ENCODE measurements at places on chromosomes 6 and 20.

GRCh38 chr20:34977365-34978091 lies 21.9 kb downstream of the MYH7B start:
- no peak for DNase-seq

- no peak for DNase-seq
These were observed 423.7 kb upstream of the MARCKS start for GRCh38 chr6:113433335-113433991.

GRCh38 chr6:129104131-129104530 lies 221.2 kb downstream of the LAMA2 start:
- DNase-seq: no peak

DNA sequence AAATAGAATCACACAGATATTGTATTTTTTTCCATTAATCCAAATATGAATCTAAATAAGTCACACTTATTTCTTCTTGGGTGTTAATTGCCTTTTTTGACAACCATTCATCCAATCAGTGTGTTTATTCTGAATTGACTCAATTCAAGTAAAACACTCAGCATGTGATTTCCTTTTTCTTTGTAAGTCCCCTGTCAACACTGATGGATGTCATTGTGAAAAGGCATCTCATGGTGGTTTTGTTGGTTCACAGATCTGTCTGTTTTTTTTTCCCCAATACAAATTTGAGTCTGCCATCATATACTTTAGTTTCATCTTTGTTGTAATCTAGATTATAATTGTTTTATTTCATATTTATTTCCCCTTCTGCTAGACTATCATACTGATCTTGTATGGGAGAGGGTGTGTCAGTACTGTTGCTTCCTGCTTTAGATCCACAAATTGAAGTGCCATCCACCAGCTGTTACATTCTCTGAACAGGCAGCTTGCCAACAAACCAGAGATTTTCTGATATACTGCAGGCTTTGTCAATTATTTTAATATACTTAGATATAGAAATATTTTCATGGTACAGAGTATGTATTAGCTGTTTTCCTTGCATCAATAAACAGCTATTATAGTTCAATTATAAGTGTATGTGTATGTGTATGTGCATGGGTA lies 64.2 kb upstream of the FLRT3 start:
- no peak for DNase-seq

DNA sequence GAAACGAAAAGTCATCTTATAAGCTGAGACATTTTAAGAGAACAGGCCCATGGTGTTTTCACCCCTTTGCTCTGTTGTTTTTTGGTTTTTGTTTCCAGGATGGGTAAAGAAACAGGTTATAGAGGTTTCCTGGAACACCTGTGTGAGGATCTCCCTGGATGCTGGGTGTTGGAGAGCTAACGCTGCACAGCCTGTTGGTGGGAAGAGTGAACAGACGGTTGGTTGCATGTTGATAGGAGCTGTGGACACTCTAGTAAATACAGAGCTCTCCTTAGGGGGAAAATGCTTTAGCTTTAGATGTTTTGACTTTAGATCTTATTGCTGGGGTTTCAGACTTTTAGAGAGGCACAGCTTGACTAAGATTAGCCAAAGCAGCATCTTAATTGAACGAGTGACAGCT lies 235.2 kb downstream of the SOX4 start:
- DNase-seq: no peak

GRCh38 chr6:140007525-140007924 lies 633.1 kb upstream of the CITED2 start:
- DNase-seq: no peak

- no peak for DNase-seq
These were observed 14.0 kb upstream of the BTN3A2 start for GRCh38 chr6:26350858-26351543.

DNA sequence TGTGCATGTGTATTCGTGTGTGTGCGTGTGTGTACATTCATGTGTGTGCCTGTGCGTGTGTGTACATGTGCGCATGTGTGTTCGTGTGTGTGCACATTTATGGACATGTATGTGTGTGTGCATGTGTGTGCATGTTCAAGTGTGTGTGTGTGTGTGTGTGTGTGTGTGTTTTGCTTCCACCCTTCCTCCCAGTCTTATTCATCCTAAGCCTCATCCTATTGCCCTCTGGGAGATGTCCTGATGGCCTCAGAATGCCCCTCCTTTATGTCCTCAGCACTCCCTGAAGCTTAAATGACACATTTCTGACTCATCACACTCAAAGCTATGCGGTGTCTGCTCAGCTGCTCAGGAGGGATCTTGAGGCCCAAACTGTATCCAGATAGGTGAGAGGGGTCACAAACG lies 76.6 kb upstream of the CCDC167 start:
- DNase-seq: no peak

- DNase-seq: no peak
These were observed 127.0 kb downstream of the CEBPB start for GRCh38 chr20:50317609-50318008.

GRCh38 chr20:3352202-3352601 lies 55.3 kb downstream of the DNAAF9 start:
- no peak for DNase-seq

GRCh38 chr6:37705239-37706051 lies 7.8 kb upstream of the MDGA1 start:
- peak; percentile 55 for DNase-seq

DNA sequence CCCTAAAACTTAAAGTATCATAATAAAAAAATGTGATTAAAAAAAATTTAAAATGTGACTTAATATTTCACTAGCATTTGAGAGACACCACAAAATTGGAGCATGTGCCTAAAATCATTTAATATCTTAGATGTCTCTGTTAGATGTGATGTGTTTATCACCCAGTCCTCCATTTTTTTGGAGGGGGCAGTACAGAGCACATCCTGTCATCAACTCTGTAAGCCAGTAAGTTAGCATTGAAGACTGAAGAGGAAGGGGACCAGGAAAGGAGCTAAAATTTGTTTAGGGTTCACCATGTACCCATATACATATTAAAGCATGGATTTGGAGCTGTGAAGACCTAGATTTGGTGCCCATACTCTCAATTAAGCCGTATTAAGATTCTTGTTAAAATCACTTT lies 30.7 kb upstream of the ADIG start:
- no peak for DNase-seq

DNA sequence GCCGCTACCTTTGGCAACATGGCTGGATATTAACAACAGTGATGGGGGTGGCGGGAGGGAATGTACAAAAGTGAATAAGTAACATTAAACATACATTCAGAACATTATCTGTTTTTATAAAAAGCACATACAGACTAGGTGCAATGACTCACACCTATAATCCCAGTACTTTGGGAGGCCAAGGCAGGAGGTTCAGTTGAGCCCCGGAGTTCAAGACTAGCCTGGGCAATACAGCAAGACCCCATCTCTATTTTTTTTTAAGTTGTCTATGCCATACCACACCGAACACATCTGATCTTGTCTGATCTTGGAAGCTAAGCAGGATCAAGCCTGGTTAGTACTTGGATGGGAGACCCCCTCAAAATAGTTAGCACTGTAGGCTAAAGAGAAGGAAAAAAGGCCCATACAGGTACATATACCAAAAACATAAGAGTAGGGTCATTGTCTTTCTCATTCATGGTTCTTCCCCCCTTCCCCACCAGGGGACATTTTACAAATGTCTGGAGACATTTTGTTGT lies 1.7 kb upstream of the HCK start:
- no peak for DNase-seq

DNA sequence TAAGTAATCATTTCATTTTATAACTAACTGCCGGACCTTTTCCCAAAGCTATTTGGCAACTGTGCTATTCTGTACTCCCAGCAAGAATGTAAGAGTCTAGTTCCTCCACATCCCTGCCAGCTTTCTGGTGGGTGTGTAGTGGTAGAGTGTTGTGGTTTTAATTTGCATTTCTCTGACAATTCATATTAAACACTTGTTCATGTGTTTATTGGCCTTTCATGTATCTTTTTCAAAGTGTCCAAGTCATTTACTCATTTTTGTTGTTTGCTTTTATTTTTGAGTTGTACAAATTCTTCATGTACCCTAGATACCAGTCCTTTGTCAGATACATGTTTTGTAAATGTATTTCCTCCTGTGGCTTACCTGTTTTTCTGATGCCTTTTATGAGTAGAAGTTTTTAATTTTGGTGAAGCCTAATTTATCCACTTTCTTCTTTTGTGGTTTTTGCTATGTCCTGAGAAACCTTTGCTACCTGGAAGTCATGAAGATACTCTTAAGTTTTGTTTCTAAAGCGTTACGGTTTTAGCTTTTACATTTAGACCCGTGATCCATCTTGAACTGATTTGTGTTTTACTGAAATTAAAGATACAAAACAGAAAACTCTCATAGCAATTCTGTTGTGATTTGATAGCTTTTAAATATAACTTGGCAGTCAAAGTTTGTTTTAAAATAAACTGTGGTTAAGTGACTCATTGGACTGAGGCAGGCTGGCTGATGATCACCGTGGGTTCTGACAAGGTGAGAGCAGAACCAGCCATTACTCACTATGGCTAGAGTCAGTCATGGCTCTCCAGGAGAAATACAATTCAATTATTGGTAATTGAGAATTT lies 8.0 kb downstream of the MYLIP start:
- peak; percentile 29 for DNase-seq

GRCh38 chr6:10733863-10734262 lies 11.0 kb downstream of the TMEM14C start:
- no peak for DNase-seq

- no peak for DNase-seq
These were observed 237.5 kb upstream of the TAB2 start for GRCh38 chr6:149079911-149080491.

DNA sequence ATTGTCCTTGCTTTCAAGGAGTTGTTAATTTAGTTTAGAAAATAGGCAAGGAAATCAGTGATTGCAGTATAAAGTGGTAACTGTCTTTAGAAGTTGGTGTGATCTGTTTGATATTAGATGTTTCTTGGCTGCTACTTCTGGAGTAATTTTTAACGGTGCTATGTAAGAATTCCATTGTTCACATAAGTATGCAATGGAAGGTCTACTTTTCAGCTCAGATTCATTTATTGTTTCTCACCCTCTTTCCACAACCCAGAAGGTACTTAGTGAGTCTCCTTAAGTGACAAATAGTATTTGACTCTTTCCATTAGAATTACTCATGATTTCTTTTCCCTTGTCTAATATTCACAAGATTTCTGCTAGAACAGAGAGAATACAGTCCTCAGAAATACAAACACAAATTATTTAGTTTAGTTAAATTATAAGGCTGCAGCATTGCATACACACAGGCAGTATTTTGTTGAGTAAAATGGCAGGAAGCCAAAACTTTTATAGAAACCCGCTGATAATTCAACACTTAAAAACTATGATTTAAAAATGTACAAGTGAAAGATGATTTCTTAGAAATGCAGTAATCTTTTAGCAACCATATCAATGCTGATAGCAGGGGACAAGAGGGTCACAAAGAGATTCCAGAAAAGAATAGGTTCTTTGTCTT lies 554.3 kb downstream of the CD109 start:
- DNase-seq: no peak

DNA sequence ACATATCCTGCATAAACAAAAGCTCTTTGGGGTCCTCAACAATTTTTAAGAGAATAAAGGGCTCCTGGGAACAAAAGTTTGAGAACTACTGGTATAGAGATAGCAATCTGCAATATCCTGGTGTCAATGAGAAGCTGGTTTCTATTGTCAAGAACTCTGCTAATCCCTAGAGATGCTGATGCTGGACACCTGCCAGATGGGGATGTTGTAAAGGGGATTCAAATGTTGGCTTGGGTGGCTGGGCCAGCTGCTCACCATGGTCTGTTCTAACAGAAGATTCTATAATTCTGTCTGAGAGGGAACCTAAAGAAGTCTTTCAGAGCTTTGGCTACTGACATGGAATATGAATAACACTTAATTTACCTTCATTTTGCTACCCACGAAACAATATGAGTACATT lies 137.8 kb downstream of the BTBD9 start:
- DNase-seq: no peak

- DNase-seq: no peak
These were observed 63.9 kb downstream of the CHMP4B start for GRCh38 chr20:33875055-33875454.

- no peak for DNase-seq
These were observed 269.5 kb upstream of the ARID1B start for GRCh38 chr6:156507656-156508055.

DNA sequence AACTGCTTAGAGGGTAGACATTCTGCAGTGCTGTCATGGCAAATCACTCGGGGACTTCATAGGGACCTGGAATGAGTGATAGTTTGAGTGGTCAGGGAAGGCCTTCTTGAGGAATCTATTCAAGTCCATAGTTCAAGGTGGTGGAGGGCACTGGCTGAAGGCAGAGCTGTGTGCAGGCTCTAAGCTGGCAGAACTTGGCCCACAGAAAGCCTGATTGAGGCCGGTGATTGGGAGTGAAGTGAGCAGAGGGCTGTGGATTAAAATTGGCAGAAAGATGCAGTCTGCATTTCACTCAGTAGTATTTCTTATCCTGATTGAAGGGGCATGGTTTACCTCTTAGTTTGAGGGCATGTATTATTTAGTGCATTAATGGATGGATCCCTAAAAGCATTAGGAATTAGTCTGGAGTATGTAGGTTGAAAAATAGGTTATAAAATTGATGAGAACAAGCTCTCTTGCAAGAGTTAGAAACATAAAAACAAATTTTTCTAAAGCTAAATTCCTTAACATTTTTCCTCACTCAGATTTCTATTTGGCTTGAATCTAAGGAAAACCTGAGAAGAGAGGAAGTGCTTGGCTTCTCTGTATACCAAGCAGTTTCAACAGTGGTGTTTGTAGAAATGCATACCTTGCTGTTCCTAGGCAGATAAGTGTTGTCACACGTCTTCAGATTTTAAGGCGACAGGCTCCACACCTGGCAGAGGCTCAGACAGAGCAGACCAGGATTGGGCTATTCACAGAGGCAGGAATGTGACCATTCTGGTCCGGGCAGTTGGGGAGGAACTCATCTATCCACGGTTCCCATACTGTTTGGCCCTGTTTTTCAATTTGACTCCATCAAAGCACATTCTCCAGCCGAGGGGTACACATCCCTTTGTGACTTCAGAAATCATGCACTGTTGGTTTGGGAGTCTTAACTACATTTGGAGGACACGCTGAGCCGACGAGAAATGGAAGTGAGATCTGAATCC lies 45.2 kb downstream of the UTRN start:
- DNase-seq: no peak

- no peak for DNase-seq
These were observed 3.9 kb upstream of the PHACTR3 start for GRCh38 chr20:59600472-59600871.

- no peak for DNase-seq
These were observed 48.9 kb downstream of the DUSP22 start for GRCh38 chr6:340991-341827.

- no peak for DNase-seq
These were observed 39.7 kb downstream of the AGPAT4 start for GRCh38 chr6:161233986-161234661.

DNA sequence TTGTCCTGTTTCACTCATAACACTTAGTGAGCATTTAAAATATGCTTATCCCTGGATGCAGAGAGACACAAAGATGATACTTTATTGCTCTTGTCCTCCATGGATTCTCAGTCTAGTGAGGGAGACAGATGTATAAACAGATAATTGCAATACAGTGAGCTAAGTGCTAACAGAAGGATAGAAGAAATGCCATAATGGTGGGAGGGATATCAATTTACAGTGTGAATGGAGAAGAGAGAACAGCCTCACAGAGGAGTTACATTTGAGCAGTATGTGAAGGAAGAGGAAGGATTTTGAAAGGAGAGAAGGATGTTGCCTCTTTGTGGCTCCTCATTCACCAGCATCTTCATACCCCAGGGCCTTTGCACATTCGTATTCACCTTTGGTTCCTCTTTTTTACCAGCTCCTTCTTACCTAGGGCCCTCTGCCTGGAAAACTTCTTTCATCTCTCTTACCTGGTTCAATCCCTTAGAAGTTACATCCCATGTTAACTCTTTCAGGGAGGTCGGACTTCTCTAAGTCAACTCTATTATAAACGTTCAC lies 341.7 kb downstream of the PRL start:
- no peak for DNase-seq

Data from activated CD4-positive, alpha-beta T cell treated with anti-CD3 and anti-CD28 coated beads for 1 hour (primary cell).